ENCODE measurements at places on chromosomes 2 and 18.

GRCh38 chr18:45415614-45416013, 199.7 kb upstream of the SLC14A2 start:
- DNase-seq, result no peak

DNA sequence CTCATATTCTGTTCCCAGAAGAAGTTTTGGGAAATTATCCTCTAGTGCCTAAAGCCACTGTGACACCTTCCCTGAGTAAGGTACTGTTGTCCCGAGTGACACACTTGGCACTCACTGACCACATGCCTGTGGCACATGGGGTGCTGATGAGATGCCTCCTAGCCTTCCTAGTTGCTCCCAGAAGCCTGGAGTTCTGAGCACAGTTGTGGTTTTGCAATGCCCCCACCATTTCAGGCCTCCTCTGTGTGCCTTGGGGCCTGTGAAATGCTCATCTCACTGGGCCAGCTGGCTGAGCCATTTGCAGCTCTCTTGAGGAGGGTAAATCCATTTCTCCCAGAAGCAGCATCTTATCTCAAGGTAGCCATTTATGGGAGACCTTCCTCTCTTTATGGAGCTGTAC, 91.8 kb downstream of the DGKD start:
- no peak for DNase-seq

- DNase-seq, result no peak
Observed at GRCh38 chr2:176699644-176700043, 430.4 kb downstream of the MTX2 start.

DNA sequence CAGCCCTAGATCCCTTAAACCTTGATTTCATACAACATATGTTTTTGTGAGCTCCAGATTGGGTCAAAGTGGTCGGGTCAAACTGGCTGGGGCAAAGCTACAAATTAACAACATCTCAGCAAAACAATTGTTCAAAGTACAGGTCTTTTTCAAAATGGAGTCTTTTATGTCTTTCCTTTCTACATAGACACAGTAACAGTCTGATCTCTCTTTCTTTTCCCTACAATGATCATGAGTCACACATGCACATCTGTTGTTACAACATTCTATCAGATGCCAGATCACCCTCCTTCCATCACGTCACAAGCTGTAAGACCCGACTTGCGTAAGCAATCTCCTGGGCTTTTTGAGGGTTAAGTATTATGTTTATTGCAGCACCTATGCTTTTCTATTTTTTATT, 55.1 kb downstream of the RHOB start:
- peak; percentile 76 for DNase-seq

DNA sequence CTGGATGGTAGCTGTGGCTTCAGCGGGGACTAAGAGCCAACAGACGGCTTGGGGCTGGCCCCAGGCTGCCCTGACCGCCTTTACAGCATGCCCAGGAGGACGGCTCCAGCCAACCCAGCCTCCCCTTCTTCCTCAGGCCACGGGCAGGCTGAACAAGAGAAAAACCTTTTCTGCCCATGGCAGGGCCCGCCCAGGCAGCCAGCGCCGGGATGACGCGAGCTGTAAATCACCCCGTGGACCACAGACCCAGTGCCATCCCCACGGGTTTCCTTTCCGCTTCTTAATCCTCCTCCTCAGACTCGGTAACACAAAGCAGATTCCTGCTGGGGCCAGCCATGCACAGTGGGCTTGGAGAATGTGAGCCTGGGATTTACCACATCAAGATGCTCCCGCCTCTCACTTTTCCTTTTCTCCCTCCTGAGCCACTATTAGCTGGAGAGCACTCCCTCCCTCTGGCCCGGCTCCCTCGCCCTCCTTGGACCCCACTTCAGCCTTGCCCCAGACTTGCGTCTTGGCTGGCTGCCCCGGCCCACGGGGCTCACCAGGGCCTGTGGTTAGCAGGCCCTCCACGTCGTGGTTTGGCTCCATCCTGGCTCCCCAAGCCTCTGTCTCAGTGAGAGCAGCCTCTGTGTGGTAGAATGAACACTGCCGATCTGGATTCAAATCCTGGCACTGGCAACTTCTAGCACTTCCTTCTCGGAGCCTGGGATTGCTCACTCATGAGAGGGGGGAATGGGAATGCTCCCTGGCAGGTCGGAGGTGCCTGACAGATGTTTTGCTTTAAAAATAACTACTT, 31.4 kb downstream of the ATOH8 start:
- DNase-seq, result peak; percentile 93

All from AG08395 (cell line).